ENCODE measurements at places on chromosomes 6 and 20. TPM values are rescaled to one million over a fixed set of nuclear protein-coding genes. Genes with fewer than 3 reads are reported as not detected.

FLRT3 gene
- total RNA-seq: 3.1 TPM

ASIP gene
- not detected for total RNA-seq

RSPO3 gene
- 28.3 TPM for total RNA-seq

PRR18 gene
- not detected for total RNA-seq

DNMT3B gene
- total RNA-seq: 0.32 TPM

EPPIN gene
- not detected for total RNA-seq

HLA-DPA1 gene
- total RNA-seq: 52.6 TPM

MYCT1 gene
- total RNA-seq: 5.8 TPM

RAD21L1 gene
- total RNA-seq: not detected

HMGCLL1 gene
- total RNA-seq: 0.78 TPM

TRDN gene
- 879 TPM for total RNA-seq

OR2H1 gene
- not detected for total RNA-seq

UBD gene
- total RNA-seq: not detected

CCM2L gene
- 3.3 TPM for total RNA-seq

DEFB124 gene
- total RNA-seq: not detected

ADGRG6 gene
- total RNA-seq: 2.2 TPM

RAET1L gene
- not detected for total RNA-seq

RNF39 gene
- total RNA-seq: not detected

SLC17A3 gene
- total RNA-seq: not detected

NHLRC1 gene
- total RNA-seq: 0.97 TPM

WFDC10B gene
- not detected for total RNA-seq

IP6K3 gene
- total RNA-seq: 113 TPM

All from psoas muscle (tissue), 8 donors.